ENCODE measurements at places on chromosomes 2 and 18.
A peak's percentile ranks its signal among the peaks of the same experiment; 100 is the strongest.

DNA sequence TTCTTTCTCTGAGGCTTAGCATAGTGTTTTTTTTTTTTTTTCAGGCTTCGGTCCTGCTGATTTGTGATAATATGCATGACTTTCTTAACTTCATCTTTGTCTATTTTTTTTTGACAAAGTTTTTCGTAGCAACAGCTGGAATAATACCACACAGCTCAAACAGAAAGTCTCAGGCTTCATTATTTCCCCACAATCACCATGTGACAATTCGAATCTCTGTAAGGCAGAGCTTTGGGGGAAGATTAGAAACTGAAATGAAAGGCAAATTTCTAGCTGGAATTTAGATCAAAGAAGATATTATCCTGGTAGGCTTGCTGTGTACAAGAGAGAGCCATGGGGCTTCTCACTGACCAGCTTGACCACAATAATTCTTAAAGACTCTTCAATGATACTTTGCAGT is 12.2 kb upstream of the CD28 start:
- no peak for DNase-seq

GRCh38 chr2:48110492-48110891 is 204.2 kb upstream of the FBXO11 start:
- DNase-seq, result no peak

DNA sequence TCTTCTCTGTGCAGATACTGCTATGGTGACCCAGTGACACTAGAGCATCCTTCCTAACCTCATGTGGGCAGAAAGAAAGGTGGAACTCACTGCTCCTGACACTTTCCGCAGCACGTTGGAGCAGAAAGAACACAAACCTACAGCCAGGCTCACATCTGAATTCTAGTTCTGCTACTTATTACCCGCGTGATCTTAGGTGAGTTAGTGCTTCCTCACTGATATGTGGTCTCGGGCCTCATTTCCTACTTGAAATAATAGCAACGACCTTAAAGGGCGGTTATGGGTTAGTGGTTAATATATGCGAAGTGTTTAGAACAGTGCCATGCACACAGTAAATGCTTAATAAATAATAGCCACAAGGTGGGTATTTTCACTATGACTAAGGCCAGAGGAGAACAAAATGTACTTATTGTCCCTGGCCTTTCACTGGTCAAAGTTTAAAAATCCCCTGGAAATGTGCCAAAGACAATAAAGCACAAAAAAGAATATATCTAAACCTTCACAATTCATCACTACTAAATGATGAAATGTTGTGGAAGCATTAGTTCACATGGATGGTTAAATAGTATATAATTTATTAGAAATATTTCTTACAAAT is 66.6 kb downstream of the MYOM1 start:
- DNase-seq, result no peak

DNA sequence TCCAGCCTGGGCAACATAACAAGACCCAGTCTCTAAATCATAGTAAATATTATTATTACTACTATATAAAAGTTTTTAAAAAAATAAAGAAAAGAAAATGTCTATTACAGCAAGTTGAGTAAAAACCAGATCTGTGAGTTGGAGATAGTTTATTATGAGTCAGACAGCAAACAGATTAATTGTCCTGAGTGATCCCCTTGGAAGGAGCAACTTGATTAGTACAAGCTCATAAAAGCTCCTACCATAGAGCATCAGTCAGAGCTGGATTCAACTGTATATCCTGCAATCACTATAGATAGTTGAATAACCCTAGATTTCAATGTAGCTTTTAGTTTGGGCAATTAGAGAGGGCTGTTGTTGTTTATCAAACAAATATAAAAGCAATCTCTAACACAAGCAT is 84.1 kb downstream of the TRABD2A start:
- no peak for DNase-seq

DNA sequence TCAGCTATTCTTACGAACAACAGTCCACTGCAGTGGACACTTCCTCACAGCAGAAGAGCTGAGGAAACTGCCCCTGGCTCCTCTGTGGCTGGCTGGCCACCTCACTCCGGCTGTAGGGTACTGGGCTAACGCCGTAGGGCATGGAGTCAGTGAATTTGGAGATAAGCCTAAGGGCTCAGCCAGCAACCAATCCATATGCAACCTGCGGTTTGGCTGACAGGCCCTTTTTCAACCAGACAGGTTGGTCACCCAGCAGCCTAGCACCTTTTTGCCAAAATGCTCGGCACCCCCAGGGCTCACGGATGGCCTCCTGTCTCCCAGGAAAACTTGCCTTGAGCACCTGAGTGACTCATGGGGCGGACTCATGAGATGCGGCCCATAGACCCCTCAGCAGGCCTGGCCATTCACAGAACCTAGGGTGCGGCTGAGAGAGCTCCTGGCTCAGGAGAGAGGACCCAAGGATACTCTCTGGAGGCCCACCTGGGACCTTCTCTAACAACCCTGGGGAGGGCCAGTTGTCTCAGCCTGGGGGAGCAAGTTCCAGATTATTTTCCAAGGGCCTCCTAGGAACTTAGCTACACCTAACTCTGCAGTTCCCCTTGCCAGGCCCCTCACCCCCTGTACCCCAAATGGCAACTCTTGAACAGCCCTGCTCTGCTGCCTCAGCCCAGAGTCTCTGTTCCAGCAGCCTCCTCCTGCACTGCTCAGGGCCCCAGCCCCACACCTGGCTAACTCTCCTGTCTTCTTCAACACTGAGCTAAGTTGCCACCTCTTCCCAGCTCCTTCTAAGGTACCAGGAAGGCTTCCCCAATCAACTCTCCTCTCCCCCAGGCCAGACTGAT is 252.1 kb downstream of the CYP26B1 start:
- no peak for DNase-seq

DNA sequence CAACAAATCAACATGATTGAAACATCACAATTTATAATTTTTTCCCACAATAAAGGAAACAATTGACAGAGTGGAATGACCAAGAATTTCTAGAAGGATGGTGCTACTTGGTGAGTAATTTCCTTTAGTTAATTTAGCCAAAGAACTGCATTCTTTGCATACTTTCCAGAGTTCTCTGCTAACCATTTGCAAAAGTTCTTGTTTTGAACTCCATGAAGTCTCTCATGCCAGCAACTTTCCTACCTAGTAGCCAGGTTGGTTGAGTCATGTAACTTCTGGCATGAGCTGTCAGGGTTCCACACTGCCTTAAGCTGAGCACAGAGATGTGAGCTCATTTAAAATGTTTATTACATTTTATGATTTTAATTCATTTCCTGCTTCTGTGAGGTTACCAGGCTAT is 539.6 kb downstream of the PID1 start:
- DNase-seq, result no peak

DNA sequence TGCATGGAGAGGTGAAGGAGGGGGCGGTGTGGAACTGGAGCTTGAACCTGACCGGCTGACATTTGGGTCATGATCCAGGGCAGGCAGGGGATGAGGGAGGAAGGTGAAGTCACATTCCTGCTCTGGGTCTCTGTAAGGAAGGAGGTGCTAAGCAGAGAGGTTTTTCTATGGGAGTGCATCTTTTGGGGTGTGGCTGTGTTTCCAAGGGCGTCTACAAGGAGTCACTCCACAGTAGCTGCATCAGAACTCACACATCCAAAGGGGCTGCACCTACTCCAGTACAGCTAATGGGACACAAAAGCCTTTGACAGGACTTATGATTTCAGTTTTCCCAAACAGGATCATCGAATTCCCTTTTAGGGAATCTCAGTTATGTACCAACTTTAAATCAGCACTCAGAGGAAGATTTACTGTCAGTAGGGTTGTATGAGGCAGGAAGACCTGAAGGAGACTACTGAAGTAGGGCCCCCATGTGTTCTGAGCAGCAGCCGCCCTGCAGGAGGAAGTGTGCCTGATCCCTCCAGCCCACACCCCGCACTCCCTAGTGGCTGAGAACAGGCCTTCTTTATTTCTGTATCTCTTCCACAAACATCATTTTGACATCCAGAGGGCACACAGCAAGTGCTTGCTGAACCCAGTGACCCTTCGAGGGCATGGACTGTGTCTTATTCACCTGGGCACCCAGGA is 137.2 kb downstream of the CELF4 start:
- no peak for DNase-seq

GRCh38 chr2:66153941-66154340 is 281.0 kb upstream of the MEIS1 start:
- no peak for DNase-seq

DNA sequence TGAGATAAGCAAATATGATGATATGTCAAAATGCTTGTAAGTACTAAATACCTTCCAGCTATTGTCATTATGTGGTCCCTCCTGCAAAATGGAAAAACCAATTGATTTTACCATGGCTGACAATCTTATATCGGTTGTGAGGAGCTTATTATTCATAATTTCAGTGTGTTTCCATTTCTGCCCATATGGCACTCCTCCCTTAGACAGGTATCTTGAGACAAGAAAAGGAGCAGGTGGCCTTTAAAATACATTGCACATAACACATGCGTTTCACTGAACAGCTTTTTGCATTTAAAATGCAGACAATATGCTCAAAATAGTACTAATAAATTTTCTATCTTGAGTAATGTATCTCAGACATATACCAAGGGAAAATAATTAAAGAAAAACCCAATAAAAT is 60.2 kb upstream of the SH3RF3 start:
- DNase-seq, result no peak

- DNase-seq, result no peak
These were observed 66.5 kb downstream of the TNP1 start for GRCh38 chr2:216793386-216793785.

GRCh38 chr18:62556397-62556796 is 33.6 kb downstream of the ZCCHC2 start:
- DNase-seq, result no peak

DNA sequence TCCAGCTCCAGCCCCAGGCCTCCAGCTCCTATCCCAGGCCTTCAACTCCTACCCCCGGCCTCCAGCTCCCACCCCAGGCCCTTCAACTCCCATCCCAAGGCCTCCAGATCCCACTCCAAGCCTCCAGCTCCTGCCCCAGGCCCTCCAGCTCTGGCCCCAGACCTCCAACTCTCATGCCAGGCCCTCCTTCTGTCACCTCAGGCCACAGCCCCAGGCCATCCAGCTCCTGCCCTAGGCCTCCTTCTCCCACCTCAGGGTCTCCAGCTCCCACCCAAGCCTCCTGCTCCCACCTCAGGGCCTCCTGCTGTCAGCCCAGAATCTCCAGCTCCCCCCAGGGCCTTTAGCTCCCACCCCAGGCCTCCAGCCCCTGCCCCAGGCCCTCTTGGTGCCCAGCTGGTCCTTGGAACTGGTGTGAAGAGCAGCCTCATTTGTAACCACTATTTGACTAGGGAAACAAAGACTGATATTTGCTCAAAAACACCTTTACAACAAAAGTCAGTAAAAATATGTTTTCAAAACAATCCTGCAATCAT is 67.8 kb upstream of the SALL3 start:
- DNase-seq, result no peak

- DNase-seq, result no peak
These were observed 11.0 kb downstream of the NFATC1 start for GRCh38 chr18:79406708-79407107.

DNA sequence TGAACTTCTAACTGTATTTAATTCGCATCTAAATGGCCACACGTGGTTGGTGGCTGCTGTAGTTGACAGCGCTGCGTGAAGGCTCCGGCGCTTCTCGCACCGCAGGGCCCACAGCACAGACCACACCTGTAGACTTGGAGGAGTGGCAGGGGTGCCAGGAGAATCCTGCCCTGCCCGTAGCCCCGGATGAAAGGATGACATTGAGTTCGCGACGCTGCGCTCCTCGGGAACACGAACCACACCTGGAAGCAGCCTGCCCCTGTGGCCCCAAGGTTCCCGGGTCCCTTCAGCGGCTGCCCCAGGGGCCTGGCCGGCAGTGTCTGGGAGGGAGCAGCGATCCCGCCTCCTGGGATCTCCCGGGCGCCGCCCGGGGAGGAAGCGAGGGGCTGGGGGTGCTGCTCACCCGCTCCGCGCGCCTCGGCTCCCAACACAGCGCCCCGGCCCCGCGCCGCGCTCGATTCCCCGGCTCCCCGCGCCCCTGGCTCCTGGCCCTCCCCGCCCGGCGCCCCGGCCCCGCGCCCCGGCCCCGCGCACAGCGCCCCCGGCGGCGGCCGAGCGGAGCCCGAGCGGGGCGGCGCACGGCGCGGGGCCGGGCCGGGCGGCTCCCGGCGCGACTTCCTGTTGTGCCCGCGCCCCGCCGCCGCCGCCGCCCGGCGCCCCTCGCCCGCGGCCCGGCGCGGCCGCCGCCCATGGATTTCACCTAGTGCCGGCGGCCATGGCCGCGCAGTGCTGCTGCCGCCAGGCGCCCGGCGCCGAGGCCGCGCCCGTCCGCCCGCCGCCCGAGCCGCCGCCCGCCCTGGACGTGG is at the start of gene RNPEPL1:
Gene RNPEPL1 (plus strand): TSS at position 613 of the 806 bp plus-strand sequence. CDS start 103 bp downstream, at position 716.
- peak; percentile 62 for DNase-seq

DNA sequence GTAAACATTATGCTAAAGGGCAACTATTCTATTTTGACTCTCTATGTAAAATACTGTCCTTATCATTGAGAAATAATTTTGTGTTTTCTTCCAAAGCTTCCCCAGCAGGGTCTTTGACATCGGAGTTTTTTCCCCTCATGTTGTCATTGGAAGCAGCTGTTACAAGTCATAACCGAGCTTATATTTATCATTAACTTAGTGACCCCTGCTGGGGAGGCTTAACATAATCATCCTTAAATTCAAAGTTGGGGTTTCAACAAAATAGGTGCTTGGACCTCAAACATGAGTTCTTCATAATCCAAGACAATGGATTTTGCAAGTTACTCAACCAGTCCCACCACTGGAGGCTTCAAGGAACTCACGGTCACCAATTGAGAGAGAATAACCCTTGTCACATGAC is 330.9 kb downstream of the DCC start:
- no peak for DNase-seq

DNA sequence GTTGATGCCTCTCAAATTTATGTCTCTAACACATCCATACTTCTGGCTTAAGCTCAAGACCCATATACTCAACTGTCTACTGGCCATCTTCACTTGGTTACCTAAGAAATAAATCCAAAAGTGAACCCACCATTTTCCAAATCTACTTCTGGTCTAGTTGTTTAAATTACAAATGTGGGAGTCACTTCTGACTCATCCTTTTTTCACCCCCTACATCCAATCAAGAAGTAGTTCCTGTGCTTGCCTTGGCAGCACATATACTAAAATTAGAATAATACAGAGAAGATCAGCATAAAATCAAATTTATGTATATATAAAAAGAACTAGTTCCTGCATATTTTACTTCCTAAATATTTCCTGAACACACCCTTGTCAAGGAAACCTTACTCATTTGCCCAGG is 53.6 kb downstream of the STRN start:
- no peak for DNase-seq

Data from stimulated activated CD4-positive, alpha-beta T cell treated with anti-CD3 and anti-CD28 coated beads, Interleukin-15, amount 100 ng/mL, for 24 hours (primary cell).